ENCODE measurements at places on chromosomes 16 and 17. TPM values are rescaled to one million over a fixed set of nuclear protein-coding genes. Genes with fewer than 3 reads are reported as not detected.

PAM16 gene
- 52.1 TPM for total RNA-seq

ANKS4B gene
- total RNA-seq, result not detected

MYH13 gene
- total RNA-seq, result not detected

COX6A2 gene
- total RNA-seq, result not detected

CMC2 gene
- 123 TPM for total RNA-seq

ADAD2 gene
- not detected for total RNA-seq

C16orf96 gene
- total RNA-seq, result not detected

CTRB1 gene
- total RNA-seq, result not detected

ZNF19 gene
- total RNA-seq, result 2.0 TPM

ST6GALNAC2 gene
- 0.58 TPM for total RNA-seq

DUS1L gene
- total RNA-seq, result 135 TPM
